Brain microvascular endothelial cell (primary cell): ENCODE measurements at places on chromosomes 5 and 9.

- DNase-seq, result no peak
Measured at GRCh38 chr9:91775708-91776028, 174.4 kb downstream of the ROR2 start.

GRCh38 chr5:157744051-157745011 lies 819 bp downstream of the LSM11 start:
- no peak for DNase-seq

DNA sequence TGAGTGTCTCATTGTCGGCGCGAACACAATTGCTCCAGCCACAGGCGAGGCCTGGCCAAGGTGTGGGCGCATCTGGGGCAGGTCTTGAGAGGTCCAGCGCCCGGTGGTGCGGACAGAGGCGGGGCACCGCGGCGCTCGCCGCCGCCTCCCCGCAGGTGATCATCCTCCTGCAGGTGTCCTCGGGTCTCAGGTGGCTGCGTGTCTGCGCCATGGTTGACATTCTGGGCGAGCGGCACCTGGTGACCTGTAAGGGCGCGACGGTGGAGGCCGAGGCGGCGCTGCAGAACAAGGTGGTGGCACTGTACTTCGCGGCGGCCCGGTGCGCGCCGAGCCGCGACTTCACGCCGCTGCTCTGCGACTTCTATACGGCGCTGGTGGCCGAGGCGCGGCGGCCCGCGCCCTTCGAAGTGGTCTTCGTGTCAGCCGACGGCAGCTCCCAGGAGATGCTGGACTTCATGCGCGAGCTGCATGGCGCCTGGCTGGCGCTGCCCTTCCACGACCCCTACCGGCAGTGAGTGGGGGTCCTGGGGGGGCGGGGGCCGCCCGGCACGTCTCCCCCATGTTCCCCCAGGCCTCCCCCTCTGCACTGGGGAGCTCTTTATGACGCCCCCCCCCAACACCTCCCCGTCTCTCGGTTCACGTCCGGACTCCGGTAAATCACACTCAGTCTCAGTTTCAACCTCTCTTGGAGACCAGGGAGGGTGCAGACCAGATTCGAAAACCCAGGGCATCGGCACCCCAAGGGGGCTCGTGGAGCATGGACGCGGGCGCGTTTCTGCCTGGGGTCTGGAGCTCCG lies 446 bp downstream of the NXNL2 start:
- no peak for DNase-seq

DNA sequence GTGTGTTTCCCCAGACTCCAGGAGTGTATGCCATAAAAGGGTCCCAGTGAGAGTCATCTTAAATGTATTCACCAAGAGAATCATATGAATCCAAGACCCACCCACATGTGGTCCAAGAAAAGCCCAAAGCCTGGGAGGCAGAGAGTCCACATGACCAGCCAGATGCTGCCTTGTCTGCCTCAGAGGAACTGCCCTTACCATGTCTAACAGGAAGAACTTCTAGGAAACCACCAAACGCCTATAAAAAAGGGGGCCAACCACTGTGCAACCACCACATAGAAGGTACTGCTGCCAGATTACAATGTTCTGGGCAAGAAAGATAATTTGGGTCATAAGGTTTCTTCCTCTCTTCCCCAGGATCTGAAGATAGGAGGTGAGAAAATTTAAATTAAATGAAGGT lies 129.8 kb upstream of the SLC24A2 start:
- DNase-seq, result no peak

- DNase-seq, result no peak
Measured at GRCh38 chr9:91307279-91307678, 54.4 kb downstream of the AUH start.

- DNase-seq, result no peak
Measured at GRCh38 chr5:55702598-55703345, 9.4 kb downstream of the SLC38A9 start.

DNA sequence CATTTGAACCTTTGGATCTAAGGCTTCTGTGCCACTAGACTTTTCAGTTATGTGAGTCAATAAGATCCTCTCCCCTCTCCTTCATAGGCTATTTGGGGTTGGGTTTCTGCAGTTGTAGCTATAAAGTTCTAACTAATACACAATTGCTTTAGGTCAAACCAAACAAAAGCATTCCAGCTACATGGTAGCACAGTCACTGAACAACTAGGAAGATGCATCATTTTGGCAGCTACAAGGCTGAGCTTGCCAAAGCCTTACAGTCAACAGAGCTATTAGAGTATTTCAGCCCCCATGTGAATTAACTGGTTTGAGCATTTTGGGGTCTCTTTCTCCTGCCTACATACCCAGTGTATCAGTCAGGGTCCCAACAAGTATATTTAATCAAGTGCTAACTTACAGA lies 234.6 kb downstream of the ZNF608 start:
- no peak for DNase-seq

DNA sequence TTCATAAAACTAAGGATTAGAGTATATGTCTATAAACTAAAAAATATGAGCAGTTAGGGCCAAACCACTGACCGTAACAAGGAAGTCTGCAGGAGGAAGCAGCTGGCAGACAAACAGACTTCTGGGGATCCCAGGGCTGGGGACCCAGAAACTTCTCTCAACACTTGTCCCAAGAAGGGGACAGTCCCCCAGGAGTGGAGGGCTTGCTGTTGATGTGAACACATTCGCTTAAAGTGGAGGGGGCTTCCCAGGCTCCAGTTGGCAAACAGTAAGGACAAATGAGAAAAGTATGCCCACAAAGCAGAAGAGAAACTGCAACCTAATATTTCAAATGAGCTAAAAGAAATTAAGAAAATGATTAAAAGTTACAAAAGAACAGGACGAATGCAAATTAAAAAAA lies 83.7 kb downstream of the PDE8B start:
- no peak for DNase-seq

DNA sequence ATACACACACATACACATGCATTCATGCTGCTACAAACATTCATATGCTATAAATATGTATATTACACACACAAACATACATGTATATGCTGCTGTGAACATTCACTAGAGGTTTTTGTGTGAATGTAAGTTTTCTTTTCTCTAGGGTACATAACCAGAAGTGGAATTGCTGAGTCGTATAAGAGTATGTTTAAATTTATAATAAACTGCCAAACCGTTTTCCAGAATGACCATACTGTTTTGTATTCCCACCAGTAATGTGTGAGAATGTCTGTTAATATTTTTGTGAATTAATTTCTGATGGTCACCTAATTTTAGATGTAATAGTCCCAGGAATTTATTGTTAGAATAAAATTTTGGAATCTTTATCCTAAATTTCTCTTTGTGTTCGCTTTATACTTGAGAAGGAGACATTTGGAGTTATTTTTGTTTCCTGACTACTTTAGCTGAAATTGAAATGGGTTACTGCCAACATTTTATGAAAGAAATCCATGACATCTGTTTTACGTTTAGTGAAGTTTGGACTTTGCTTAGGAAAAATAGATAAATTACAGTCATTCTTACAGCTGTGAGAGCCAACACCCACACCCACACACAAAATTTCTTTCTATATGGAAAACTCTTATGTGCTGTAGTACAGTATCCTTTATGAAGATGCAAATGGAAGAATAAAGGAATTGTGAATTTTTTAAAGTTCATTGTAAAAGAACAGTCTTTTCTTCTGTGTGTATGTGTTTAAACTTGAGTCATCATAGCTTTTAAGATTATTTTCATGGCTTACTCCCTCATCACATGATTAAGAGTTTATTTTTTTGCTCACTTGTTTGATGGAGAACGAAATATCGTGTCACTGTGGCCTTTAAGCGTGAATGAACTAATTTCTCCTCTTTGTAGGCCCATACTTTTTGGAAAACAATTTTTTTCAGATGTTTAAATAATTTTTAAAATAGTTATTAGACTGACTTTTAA lies 24.3 kb downstream of the CENPP start:
- no peak for DNase-seq

- DNase-seq, result no peak
Measured at GRCh38 chr5:145902421-145902820, 29.6 kb upstream of the GRXCR2 start.

DNA sequence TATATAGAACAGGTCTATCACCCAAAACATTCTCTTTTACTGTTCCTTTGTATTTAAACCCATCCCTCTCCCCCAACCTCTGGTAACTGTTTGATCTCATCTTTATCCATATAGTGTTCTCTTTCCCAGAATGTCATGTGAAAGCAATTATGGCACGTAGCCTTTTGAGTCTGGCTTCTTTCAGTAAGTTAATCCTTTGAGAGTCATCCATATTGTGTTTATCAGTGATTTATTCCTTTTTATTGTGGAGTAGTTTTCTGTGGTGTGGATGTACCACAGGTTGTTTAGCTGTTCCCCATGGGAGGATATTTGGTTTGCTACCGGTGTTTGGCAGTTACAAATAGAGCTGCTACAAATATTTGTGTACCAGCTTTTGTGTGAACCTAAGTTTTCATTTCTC lies 38.0 kb downstream of the HMGXB3 start:
- DNase-seq, result no peak

- no peak for DNase-seq
Measured at GRCh38 chr9:93452710-93453046, 703 bp downstream of the FAM120AOS start.

DNA sequence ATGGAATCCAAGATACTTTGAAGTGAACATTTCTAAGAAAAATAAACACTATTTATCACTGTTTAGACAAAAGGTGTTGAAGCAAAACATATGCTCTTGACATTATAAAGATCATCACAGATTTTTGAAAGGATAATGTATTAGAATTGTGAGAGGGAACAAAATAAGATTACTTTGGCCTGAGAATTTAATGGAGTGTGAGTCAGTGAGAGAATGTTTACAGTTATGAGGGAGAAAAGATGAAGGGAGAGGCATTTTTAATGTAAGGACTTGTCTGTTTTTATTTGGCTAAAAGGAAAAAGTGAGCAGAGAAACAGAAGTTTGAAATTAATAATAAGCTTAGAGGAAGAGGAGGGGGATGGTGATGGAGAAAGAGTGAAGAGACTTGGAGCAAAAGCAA lies 1010.1 kb downstream of the EFNA5 start:
- no peak for DNase-seq
